ENCODE measurements at places on chromosomes 16 and 17.

DNA sequence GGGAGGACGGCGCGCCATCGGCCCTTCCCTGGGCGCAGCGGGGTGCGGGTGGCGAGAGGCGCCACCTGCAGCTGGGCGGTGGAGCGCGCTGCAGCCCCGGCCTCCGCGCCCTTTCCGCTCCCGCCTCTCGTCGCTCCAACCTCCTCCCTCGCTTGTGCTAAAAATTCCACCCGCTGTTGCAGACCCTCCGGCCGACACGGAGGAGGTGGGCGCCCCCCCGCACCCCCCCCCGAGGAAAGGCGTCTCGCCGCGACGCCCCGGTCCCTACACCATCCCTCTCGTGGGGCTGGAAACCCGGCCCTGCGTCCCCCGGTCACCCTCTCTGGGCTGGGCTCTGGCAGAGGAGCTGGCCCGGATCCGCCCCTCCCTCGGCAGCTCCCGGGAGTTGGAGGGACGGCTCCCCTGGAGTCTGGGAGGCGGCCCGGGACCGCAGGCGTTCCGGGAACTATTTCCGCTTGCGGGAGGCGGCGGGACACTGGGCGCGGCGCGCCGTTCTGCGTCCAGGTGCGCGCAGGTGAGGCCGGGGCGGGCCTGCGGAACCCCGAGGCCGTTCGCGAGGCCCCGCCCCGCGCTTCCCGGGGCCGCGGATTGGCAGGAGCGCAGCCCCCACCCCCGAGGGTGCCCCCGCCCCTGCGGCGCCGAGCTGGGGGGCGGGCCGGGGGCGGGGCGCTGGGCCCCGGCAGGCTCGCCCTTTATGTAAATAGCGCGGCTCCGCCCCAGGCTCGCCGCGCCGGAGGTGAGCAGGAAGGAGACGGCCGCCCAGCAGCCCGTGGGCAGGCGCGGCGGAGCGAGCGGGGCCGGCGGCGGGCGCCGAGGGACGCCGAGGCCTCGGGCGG lies at the start of gene LLGL2:
LLGL2 (plus strand) TSS at position 728 of the 836 bp plus-strand sequence. CDS start 17,730 bp downstream, outside the sequence.
- DNase-seq, result no peak

GRCh38 chr17:27807567-27808470 lies 7.5 kb upstream of the NOS2 start:
- DNase-seq, result no peak

- DNase-seq, result no peak
Measured at GRCh38 chr16:30942426-30942806, 6.5 kb upstream of the ORAI3 start.

GRCh38 chr17:32479074-32479617 lies 7.6 kb upstream of the CDK5R1 start:
- DNase-seq, result no peak

GRCh38 chr17:74918906-74919305 lies 4.1 kb downstream of the USH1G start:
- no peak for DNase-seq

- no peak for DNase-seq
Measured at GRCh38 chr16:4055748-4056147, 60.5 kb downstream of the ADCY9 start.

DNA sequence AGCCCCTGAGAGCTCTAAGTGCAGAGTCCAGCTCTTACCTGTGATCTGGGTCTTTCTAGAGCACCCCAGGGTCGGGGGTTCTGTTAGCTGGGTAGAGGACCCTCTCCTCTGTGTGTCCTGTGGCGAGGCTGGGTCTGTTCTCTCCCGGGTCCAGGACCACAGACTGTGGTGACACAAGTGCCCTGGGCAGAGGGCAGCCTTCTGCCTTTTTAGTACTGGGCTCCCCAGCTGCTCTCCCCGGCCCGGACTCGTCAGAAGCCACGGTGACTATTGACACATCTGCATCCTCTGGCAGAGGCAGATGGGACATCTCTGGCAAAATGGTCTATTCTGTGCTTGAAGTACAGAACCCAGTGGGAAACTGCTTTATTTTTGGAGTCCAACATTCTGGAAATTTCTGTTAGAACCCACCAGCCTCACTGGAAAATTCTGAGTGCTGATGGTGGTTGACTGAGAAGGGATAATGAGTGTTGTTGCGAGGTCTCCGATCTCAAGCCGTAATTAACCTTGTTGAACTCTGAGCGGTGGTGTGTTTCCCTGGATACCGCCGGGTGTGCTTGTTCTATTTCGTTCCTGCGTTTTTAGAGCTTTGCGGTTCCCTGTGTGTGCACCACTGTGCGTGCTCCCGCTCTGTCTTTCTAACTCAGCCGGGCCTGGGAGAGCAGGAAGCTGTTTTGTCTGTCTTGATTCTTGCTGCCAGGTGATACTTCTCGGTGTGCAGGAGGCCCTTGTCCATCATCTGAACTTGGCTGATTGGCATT lies 26.0 kb upstream of the NUDT16L1 start:
- DNase-seq, result no peak

- no peak for DNase-seq
Measured at GRCh38 chr17:45950888-45951287, 48.2 kb upstream of the STH start.

- DNase-seq, result no peak
Measured at GRCh38 chr16:322476-323143, 29.9 kb downstream of the AXIN1 start.

GRCh38 chr17:9729034-9729650 lies 62.2 kb downstream of the DHRS7C start:
- DNase-seq, result peak; percentile 16

DNA sequence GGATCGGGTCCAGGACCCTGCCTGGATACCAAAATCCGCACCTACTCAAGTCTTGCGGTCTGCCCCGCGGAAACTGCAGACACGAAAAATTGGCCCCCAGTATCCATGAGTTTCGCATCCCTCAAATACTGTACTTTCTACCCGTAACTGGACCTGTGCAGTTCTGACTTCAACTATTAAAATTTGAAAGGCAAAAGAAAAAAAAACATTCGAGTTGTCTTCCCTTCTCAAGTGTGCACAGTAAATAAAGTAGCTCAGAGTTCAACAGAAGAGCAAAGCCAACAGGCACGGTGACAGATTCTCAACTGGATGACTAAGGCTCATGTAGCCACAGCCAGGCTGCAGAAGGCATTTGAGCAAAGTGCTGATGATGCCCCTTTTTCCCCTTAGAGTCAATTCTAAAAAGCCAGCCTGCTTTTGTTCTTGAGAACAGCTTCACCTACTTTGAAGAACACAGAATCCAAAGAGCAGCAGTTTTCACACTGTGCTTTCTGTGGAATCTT lies 32.5 kb downstream of the MARF1 start:
- no peak for DNase-seq

GRCh38 chr17:76543482-76543825 lies 3.6 kb downstream of the PRCD start:
- DNase-seq, result no peak

GRCh38 chr17:68249354-68249765 lies 1.5 kb downstream of the AMZ2 start:
- no peak for DNase-seq

- no peak for DNase-seq
Measured at GRCh38 chr17:43791589-43791988, 11.4 kb downstream of the CFAP97D1 start.

DNA sequence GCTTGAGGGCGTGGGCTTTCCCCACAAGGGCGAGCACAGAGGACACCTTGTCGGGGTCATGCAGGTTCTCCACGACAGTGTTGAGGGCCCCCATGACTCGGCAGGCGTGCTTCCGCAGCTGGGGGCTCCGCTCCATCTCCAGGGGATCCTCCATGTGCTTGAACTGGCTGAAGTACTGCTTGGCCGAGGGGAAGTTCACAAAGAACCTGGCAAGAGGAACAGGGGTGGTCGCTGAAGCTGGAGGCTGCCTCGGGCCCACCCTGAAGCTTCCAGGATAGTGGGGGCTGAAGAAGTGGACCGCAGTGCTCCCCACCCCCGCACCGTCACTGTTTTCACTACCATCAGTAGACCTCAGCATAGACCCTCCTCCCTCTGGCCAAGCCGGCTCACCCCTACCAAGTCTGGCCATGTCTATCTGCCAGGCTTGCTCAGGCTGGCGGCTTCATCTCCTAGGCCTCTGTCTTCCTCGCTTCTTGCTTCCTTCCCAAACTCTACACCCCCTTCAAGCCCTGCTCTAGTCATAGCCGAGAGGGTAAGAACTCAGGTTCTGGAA lies 5.9 kb downstream of the CYGB start:
- DNase-seq, result no peak

DNA sequence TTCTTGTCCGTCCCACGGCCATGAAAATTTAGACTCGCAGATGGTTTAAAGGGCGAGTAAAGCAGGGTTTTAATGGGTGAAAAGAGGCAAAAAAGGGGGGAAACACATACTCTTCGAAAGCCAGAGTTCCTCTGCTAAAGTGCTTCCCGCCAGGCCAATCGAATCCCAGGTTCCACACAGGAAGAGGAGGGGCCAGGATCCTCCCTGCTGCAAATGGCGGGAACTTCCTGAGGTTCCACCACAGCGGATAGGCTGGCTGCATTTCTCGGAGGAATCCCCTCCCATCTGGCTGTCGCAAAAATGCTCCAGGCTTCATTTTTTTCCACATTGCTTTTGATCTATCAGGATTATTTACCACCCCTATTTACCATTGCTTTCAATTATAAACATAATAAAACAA lies 670.1 kb upstream of the CA10 start:
- no peak for DNase-seq

- no peak for DNase-seq
Measured at GRCh38 chr16:67460168-67460567, 20.8 kb downstream of the ATP6V0D1 start.

Measured in AG09319 (cell line).